Pancreas (tissue), 10 donors: ENCODE measurements at places on chromosomes 3 and 15. TPM values are rescaled to one million over a fixed set of nuclear protein-coding genes. Genes with fewer than 3 reads are reported as not detected.

The LIPH gene
- total RNA-seq = 4.6 TPM

The WDR5B gene
- total RNA-seq = 3.3 TPM

DNA sequence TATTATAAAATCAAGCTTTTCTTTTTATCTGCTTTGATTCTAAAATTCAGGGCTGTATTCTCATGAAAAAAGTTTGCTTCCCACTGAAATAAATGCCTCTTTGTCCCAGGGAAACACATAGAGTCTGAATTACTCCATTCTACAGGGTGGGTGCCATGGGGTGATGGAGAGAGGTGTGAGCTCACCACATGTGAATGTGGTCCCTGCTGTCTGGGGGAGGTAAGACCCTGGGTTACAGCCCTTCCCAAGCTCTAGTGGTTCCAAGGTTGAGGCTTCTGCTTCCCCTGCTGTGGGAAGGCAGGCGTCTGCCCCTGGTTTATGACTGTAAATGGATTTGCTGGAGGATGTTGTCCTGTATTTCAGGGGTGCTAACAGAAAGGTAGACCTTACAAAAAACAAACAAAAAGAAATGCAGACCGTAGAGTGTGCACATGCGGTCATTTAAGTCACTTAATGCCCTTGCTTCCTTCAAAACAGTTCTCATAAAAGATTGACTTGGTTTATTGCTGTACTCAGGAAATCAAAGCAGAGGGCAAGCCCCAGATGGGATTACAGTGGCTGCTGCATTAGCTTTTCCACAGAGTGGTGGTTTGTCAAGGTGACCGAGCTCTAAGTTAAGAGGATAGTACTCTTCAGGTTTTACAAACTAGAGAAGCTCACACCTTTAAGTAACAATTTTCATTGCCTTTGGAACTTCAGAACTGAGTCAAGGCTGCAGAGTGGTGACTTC, 49.2 kb downstream of the CTDSPL start:
- no peak overlapping the region for H3K27ac ChIP-seq
- H3K36me3 ChIP-seq = no peaks in the 10 kb centered on the region
- H3K27me3 ChIP-seq = no peaks in the 10 kb centered on the region

The AGBL1 gene
- not detected for total RNA-seq

GRCh38 chr3:59192473-59192872, 142.6 kb upstream of the CFAP20DC start:
- no peak for DNase-seq
- no peak overlapping the region for H3K4me3 ChIP-seq
- no peaks in the 10 kb centered on the region for H3K27me3 ChIP-seq
- no peaks in the 10 kb centered on the region for H3K4me1 ChIP-seq
- no peak overlapping the region for H3K27ac ChIP-seq
- H3K36me3 ChIP-seq = no peaks in the 10 kb centered on the region

The ADGRG7 gene
- total RNA-seq = 0.12 TPM

The PRRT3 gene
- 1.3 TPM for total RNA-seq

DNA sequence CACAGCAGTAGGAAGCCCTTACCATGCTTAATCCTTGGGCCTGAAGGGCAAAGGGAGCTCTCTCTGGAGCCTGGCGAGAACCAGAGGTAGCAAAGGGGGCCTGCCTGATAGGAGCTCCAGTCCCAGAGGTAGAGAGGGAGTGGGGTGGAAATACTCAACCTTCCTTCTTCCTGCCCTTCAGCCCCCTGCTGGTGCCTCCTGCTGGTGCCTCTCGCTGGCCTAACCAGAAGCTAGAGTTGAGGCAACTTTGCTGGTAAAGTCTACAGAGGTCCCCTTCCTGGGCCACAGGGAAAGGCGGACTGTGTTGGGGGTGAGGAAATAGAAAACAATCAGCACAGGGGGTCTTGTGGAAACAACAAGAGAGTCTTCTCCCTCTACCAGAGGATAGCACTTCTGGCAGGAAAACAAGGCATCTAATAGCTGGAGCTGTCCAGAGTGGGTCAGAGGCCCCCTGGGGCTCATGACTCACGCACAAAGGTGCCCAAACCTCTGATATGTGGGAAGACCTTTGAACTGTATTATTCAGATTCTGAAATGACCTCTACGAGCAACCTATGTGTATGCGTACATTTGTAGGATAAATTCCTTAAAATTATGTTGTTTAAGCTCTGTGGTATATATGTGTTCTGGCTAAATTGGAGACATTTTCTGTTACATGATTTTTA, 133.9 kb downstream of the LRRC28 start:
- H3K4me3 ChIP-seq = no peak overlapping the region
- no peaks in the 10 kb centered on the region for H3K36me3 ChIP-seq
- H3K27me3 ChIP-seq = no peaks in the 10 kb centered on the region
- no peak overlapping the region for H3K27ac ChIP-seq
- no peaks in the 10 kb centered on the region for H3K4me1 ChIP-seq

The SLC27A2 gene
- total RNA-seq = 5.5 TPM

DNA sequence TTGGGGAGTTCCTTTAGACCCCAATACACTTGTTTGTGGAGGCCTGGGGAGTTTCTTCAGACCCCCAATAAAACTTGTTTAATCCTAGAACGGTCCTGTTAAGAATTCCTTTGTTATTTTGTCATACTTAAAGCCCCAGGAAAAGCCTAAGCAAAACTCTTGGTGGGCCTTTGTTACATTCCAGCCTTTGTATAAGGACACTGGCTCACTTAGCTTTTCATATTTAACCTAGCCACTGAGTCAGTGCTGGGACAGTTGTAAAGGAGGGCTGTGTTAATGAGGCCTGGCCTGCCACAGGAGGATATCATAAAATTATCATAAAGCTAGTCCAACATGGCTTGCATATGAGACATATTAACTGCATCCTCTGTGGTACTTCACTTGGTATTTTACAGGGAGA, 760.1 kb downstream of the ZNF385D start:
- H3K27ac ChIP-seq = no peak overlapping the region
- no peaks in the 10 kb centered on the region for H3K27me3 ChIP-seq
- no peak overlapping the region for H3K4me3 ChIP-seq
- DNase-seq = no peak

DNA sequence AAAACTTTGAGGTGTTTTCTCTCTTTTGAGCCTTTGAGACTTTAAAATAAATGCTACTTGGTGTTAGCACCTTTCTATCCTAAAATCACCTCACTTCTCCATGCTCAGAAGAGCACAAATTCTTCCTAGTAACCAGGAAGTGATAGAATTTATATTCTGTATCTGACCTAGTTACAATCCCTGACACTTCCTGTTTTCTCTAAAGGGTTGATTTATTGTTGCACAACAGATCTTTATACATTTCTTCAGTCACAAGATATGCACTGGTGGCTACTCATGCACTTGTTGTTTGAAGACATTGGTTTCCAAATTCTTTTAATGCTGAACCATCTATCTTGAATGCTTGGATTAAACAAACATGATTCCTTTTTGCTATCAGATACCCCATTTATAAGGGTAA, 47.2 kb upstream of the CNTN3 start:
- DNase-seq = no peak
- H3K4me1 ChIP-seq = no peaks in the 10 kb centered on the region
- no peaks in the 10 kb centered on the region for H3K27me3 ChIP-seq

GRCh38 chr15:58552505-58553364, 120.9 kb downstream of the LIPC start:
- no peak overlapping the region for H3K27ac ChIP-seq
- H3K4me1 ChIP-seq = no peaks in the 10 kb centered on the region
- no peaks in the 10 kb centered on the region for H3K36me3 ChIP-seq
- H3K27me3 ChIP-seq = no peaks in the 10 kb centered on the region
- H3K4me3 ChIP-seq = no peak overlapping the region

DNA sequence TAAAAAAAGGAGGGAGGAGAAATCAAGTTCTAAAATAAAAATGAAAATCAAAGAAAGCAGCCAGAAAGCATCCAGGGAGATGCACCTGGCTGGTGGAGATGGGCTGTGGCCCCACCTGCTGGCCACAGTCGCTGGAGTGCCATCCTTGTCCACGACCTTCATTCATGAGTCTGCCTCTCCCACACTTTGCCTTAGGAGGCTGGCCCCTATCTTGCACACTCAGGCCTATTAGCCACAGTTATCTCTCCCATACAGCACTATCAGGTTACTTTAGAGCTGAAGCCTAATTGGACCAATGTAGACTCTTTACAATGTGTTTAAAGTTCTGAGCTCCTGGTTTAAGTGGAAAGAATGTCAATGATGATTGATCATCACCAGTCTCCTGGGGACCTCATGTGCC, 392.0 kb upstream of the RORA start:
- H3K27me3 ChIP-seq = no peaks in the 10 kb centered on the region
- no peak overlapping the region for H3K27ac ChIP-seq
- no peaks in the 10 kb centered on the region for H3K4me1 ChIP-seq
- DNase-seq = peak; percentile 3
- H3K36me3 ChIP-seq = no peaks in the 10 kb centered on the region
- no peak overlapping the region for H3K4me3 ChIP-seq

The GXYLT2 gene
- total RNA-seq = 4.1 TPM

DNA sequence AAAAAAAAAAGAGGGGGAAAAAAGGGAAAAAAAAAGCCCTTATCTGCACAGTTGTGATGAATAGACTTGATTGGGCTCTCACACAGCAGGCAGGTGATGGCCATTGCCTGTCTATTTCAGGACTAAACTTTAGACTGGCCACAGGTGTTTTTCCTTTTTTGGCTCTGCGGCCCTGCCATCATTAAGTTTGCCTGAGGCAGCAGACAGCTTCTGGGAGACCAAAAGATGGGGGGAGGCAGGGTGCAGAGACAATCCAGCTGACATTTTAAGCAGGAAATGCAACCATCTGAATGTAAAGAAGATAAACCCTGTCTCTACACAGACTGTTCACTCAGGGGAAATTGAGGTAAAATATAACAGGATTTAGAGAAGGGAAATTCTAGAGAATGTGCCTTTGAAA, 295.0 kb upstream of the KCNH8 start:
- no peaks in the 10 kb centered on the region for H3K4me1 ChIP-seq
- no peaks in the 10 kb centered on the region for H3K36me3 ChIP-seq
- no peaks in the 10 kb centered on the region for H3K27me3 ChIP-seq
- no peak for DNase-seq
- H3K4me3 ChIP-seq = no peak overlapping the region

DNA sequence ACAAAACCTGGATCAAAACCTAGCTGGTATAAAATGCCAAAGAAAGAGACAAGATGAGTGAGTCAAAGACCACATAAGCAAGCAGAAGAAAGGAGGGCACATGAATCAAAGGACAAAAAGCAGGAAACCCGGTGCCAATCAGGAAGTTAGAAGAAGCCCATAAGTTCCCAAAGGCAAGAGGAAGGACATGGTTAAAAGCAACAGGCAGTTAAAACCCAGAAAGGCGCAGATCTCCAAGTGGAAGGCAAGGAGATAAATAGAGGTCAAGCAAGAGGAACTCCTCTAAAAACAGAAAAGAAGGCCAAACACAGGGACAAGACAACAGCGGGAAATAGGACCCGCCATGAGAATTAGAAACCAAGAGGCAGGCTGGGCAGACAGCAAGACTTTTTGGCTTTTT, 4.4 kb downstream of the TMOD2 start:
- peaks cover 4% of the 10 kb centered on the region for H3K4me1 ChIP-seq
- no peak for DNase-seq
- H3K27me3 ChIP-seq = no peaks in the 10 kb centered on the region
- H3K27ac ChIP-seq = no peak overlapping the region
- H3K36me3 ChIP-seq = no peaks in the 10 kb centered on the region
- H3K4me3 ChIP-seq = no peak overlapping the region

DNA sequence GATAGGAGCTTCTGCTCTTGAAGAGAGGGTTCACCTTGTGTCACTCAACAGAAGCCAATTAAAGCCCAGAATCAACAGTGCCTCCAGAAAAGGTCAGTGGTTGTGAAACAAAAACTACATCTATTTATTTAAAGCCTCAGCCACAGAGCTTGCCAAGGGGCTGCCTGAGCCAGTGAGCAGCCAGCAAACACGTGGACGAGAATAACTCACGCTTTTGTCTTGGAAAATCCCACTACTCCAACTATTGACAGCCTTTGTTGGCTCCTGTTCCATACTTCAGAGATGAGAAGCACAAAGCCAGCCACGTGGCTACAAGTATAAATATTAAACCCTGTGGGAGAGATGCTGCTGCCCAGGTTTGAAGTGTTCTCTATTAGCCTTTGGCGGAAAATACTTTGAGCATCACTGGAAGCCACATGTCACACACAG, 10.3 kb downstream of the GPR156 start:
- DNase-seq = no peak
- H3K27me3 ChIP-seq = no peaks in the 10 kb centered on the region
- H3K4me1 ChIP-seq = no peaks in the 10 kb centered on the region

DNA sequence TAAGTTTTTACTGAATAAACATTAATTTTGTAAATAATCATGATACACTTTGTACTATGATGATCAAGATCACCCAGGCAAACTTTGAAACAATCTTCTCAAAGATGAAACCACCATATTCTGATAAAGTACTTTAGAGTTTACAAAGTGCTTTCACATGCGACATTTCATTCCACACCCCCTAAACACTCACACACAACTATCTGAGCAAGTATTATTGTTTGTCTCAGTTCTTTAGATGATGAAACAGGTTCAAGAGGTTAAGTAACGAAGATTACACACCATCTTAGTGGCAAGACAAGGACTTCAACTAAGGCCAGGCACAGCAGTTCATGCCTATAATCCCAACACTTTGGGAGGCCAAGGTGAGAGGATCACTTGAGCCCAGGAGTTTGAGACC, 37.6 kb downstream of the ZNF148 start:
- H3K4me1 ChIP-seq = peaks cover 26% of the 10 kb centered on the region
- H3K27ac ChIP-seq = no peak overlapping the region
- no peaks in the 10 kb centered on the region for H3K27me3 ChIP-seq
- no peak for DNase-seq
- H3K36me3 ChIP-seq = no peaks in the 10 kb centered on the region

The MAGEF1 gene
- total RNA-seq = 11.7 TPM

The SLC9C1 gene
- not detected for total RNA-seq

GRCh38 chr15:49088996-49089395, 42.8 kb upstream of the SECISBP2L start:
- DNase-seq = no peak
- H3K36me3 ChIP-seq = no peaks in the 10 kb centered on the region
- H3K27me3 ChIP-seq = no peaks in the 10 kb centered on the region
- H3K27ac ChIP-seq = no peak overlapping the region
- no peak overlapping the region for H3K4me3 ChIP-seq

The TTC23 gene
- total RNA-seq = 8.3 TPM

DNA sequence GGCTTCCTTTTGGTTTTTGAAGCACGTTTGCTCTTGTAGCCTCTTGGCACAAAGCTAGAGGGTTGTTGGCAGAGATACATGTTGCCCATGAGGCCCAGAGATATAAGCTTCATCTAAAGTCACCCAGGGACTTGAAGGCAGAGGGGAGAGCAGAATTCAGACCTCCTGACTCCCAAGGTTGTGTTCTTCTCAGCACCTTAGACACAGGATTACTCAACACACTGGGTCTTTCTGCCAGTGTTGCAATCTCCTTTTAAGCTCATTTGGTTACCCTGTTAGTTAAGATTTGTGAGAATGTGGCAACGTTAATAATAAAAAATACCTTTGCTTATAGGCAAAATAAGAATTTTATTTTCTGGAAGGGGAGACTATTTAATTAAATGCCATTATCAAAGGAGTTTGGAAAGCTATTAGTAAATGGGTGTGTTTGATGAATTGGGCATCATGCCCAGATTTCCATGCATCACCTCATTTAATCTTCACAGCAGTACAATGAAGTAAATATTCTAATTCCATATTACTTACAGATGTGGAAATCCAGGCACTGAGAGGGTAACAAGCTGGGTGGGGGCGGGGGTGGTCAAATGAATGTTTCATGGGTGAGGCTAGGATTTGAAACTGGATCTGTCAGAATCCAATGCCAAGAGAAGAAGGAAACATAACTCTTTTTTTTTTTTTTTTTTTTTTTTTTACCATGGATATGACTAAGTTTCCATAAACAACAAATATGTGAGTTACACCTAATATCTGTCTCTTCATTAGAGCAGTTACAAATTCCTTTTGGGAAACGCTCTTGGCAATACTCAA, 183.3 kb downstream of the NR1D2 start:
- no peak overlapping the region for H3K27ac ChIP-seq
- H3K36me3 ChIP-seq = no peaks in the 10 kb centered on the region
- no peak for DNase-seq
- H3K4me3 ChIP-seq = no peak overlapping the region
- no peaks in the 10 kb centered on the region for H3K27me3 ChIP-seq
- no peaks in the 10 kb centered on the region for H3K4me1 ChIP-seq
